ENCODE measurements at places on chromosomes 4 and X. TPM values are rescaled to one million over a fixed set of nuclear protein-coding genes. Genes with fewer than 3 reads are reported as not detected.

Gene CRLF2
- 0.52 TPM for total RNA-seq

Gene VSIG1
- total RNA-seq = not detected

Gene NBDY
- total RNA-seq = 3.7 TPM

Gene POU4F2
- total RNA-seq = not detected

Gene TEX13C
- total RNA-seq = not detected

Gene TMEM131L
- total RNA-seq = 69.4 TPM

Gene BEX1
- total RNA-seq = 1.0 TPM

Gene SLC6A8
- 13.0 TPM for total RNA-seq

Gene SMR3B
- not detected for total RNA-seq

Gene TMEM164
- total RNA-seq = 15.1 TPM

Measured in skeletal muscle tissue (tissue), 5 donors.